ENCODE measurements at places on chromosomes 11 and 22. TPM values are rescaled to one million over a fixed set of nuclear protein-coding genes. Genes with fewer than 3 reads are reported as not detected.

The NRGN gene
- not detected for total RNA-seq

DNA sequence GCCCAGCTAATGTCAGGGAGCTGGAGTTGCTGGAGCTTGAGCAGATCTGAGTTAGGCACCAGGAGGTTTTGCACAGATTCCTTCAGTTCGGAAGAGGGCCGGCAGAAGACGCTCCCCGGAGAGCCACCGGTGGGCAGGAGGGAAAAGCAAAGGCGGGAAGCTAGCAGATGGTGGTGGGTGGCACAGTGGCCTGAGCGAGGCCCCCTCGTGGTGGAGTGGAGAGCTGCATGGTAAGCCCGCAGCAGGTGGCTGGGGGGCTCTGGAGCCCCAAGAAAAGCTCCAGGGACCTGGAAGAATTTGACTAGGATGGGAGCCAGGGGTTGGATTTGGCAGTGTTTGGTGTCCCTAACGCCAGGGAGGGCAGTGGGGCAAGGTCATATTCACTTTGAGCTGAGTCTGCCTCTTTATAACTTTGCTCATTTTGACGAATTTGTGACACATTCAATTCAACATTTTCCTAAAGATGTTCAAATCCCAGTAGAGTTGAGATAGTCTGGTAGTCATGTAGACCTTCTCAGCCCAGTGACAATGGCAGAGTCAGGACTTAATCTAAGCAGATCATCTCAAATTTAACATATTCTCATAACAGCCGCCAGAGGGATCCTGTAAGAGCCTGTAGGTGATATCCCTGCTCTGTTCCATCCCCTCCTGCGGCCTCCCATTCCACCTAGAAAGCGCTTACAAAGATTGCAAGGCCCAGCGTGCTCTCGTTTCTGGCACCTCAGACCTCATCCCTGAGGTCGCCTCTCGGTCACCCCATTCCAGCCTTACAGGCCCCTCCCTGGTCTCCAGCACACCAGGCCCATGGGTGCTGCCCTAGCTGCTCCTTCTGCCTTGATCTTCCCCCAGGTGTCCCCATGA, 57.9 kb downstream of the TRIM29 start:
- no peak for DNase-seq

DNA sequence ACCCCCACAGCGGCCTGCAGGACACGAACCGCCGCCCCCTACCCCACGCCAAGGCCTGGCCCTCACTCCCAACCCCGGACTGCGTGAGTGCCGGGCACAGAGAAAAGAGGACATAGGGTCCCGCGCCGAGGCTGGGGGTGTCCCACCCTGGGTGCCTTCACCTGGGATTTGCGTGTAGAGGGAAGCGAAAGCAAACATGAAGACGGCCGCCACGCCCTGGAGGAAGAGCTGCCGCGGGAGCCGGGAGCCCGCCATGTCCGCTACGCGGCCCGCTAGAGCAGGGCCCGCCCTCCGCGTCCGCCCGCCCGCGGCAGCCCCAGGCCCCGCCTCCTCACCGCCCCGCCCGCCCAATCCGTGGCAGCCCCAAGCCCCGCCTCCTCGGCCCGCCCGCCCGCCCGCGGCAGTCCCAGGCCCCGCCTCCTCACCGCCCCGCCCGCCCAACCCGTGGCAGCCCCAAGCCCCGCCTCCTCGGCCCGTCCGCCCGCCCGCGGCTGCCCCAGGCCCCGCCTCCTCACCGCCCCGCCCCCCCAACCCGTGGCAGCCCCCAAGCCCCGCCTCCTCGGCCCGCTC, at the start of gene LMF2:
TSS of gene LMF2 (minus strand) at position 282 of the 570 bp plus-strand sequence. CDS start at position 255, 27 bp downstream.
- no peak for DNase-seq

GRCh38 chr11:20102397-20102796, 57.9 kb downstream of the DBX1 start:
- DNase-seq = no peak
